ENCODE measurements at places on chromosomes 2 and 18.

DNA sequence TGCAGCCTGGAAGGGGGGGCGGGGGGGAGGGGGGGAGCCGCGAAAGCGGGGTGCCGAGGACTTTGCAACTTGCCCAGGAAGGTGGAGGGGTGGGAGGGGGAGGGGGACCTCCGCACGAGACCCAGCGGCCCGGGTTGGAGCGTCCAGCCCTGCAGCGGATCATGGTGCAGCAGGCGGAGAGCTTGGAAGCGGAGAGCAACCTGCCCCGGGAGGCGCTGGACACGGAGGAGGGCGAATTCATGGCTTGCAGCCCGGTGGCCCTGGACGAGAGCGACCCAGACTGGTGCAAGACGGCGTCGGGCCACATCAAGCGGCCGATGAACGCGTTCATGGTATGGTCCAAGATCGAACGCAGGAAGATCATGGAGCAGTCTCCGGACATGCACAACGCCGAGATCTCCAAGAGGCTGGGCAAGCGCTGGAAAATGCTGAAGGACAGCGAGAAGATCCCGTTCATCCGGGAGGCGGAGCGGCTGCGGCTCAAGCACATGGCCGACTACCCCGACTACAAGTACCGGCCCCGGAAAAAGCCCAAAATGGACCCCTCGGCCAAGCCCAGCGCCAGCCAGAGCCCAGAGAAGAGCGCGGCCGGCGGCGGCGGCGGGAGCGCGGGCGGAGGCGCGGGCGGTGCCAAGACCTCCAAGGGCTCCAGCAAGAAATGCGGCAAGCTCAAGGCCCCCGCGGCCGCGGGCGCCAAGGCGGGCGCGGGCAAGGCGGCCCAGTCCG is 540 bp downstream of the SOX11 start:
- no peak for DNase-seq

DNA sequence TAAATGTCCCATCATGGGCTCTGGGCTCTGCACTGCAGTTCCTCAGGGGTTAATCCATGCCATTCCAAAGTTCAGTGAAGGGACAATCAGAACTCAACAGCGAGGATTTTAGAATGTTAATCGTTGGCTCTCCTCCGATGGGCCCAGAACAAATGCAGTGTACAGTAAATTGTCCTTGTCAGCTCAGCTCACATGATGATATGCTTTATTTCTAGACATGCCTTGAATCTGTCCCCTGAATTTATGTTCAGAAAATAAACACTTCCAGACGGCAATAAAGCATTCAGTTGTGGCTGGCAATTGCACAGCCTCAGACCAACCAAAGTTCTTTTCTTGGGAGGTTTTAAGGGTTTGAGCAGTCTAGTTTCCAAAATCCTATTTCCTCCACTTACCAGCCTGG is 981.2 kb downstream of the BCL11A start:
- no peak for DNase-seq

DNA sequence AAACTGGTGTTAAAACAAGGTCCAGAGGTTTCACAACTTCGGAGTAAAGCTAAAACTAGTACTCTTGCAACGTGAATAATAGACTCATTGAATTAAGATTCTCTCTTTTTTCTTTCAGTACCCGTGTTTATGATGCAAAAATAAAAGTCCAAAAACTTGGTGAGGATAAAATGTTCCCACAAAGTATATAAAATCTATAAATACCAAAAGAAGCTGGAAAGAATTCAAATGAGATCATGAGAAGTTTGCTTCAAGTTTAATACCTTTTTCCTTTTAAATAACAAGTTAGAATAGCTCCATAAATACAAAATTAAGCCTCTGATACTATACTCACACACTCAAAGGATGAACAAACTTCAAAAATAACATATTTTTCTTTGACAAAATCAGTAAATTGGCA is 34.0 kb downstream of the METTL4 start:
- DNase-seq = no peak

DNA sequence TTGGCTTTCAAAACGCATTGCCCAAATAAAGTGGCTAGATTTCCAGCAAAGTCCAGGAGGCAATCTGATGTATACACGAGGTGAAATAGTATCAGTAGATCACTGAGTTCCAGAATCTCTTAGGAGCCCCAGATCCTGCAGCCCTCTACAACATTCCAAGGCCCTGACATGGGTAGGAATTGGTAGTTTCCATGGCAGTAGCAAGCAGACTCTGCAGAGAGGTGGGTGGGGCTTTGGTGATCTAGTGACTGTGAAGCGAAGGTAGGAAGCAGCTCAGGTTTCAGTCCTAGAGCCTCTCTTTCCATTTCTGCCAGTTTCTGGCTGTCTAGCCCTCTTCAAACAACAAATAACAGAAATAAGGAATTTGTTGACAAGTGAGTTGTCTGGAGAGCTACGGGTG is 13.8 kb upstream of the SGPP2 start:
- no peak for DNase-seq

DNA sequence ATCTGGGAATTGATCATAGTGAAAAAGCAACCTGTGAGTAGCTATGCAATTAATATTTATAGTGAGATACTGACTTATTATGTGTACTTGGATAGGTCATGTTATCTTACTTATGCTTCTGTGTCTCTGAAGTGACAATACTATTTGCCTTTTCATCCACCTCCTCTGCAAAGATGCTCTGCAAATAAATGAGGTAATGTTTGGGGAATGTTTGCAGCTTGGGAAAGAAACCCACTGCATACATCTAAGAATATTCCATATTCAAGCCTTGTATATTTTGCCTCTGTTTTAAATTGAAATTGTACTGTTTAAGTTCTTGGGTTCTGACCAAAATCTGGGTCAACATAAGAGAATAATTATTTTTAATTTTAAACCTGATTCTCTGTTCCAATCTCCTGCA is 217.4 kb upstream of the DTNA start:
- DNase-seq = peak; percentile 16

GRCh38 chr2:2698182-2699120 is 367.4 kb upstream of the MYT1L start:
- no peak for DNase-seq

DNA sequence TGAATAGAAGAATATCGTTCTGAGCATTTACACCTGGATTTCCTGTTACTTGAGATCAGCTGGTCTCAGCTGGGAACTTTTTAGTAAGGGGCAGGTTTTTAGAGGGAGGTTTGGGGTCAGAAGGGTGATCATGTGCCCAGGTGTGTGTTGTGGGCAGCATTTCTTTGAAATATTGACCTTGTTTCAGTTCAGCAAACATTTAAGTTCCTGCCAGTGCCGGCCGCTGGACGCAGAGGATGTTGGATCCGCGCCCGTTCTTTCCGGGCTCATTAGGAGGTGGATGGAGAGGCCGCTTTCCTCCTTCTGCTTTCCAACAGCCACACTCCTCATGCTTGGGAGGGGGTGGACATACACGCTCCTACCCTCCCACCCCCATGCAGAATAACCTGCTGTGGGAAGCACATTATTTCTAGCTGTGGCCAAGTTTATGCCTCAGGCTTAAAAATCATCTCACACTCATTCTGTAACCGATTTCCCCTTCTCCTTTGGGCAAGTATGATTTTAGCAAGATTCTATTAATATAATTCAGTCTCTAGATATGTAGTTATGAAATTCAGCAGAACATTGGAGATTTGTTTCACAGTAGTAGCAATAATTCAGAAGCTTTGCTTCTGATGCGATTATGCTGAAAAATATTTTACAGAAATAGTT is 131.4 kb downstream of the ZNF236 start:
- peak; percentile 63 for DNase-seq

DNA sequence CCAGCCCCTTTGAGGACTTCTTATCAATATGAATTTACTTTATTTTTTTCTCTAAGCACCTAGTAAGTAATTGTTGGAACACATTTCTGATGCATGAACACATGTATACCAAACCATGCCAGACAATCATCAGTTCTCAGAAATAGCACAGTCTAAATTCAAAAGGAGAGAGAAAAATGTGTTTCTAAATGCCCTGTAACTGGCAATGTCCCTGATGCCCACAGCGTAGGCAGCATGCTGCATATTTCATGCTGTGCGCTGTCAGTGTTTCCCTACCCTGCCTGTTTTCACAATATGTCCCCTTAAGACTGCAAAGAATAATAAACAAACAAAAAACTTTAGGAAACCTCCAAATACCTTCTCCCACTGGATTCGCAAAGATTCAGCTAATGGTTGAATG is 881.0 kb upstream of the CHAC2 start:
- DNase-seq = no peak
